ENCODE measurements at places on chromosomes 6 and 20.

- no peak for ATAC-seq
Measured at GRCh38 chr20:40606237-40606636, 82.8 kb downstream of the MAFB start.

- ATAC-seq = peak; percentile 92
Measured at GRCh38 chr20:2873010-2873746, at the start of gene PTPRA. TSS of gene PTPRA (plus strand) at chr20:2873481. CDS start at chr20:2964278, 90,797 bp downstream.

- ATAC-seq = peak; percentile 94
Measured at GRCh38 chr20:51639206-51639832, 96.8 kb upstream of the NFATC2 start.

DNA sequence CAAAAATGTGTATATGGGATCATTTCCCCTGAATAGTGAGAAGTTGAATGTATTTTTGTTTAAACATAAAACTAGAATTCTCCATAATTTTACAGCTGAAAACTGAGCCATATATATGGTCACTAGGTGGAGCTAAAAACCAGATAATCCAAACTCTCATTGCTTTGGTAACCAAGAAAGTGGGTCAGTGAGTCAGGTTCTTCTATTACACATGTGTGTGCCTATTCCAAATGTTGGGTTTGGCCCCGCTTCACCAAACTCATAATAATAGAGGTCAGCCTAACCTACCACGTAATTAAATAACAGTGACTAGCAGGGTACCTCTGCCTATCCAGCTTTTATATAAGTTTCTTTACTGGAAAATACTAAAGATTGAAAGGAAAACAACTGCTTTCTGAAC, 19.3 kb upstream of the RNGTT start:
- ATAC-seq = peak; percentile 95

DNA sequence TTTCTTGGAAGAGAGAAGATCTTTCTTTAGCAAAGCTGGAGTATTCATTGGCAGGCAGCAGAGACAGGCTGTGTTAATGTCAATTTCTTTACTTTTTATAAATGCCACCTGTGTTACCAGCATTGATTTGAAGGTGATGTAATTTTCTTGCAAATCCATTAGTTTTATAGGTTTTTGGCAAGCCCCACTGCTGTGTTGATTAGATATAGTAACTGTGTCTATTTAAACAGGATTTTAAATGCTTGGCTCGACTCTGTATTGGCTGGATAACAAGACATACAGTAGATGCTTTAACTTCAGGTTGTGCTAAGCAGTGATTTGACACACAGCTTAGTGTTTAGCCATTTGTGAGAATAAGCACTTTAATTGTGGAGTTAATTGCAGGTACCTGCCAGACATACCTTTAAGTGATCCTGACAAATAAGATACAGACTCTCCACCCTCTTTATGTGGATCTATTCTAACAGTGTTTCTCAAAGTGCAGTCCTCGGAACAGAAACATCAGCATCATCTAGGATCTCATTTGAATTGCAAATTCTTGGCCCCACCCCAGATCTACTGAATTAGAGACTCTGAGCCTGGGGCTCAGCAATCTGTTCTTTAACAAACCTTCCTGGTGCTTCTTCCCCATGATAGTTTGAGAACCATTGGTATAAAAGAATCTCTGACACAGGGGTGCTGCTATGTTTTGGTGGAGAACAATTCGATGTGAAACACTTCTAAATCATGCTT, 397.5 kb downstream of the HDGFL1 start:
- ATAC-seq = no peak

GRCh38 chr6:15490242-15491100, 172.4 kb downstream of the DTNBP1 start:
- ATAC-seq = no peak

DNA sequence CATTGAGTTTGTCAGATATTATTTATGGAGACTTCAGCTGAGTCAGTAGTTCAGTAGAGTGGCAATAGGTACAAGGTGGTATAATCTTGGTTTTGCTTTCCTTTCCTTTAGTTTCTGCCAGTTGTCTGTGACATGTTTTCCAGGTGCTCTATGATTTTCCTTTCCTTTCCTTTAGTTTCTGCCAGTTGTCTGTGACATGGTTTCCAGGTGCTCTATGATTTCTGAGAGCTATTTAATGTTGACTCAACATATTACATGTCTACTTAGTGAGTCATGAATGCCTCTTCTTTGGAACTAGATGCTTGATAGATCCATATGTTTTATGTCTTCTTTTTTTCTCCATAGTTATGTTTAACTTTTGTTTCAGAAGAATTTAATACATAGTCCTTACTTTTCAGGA, 186.4 kb upstream of the DEFB112 start:
- no peak for ATAC-seq

GRCh38 chr6:127484212-127484863, 25.1 kb upstream of the KIAA0408 start:
- ATAC-seq = peak; percentile 67

DNA sequence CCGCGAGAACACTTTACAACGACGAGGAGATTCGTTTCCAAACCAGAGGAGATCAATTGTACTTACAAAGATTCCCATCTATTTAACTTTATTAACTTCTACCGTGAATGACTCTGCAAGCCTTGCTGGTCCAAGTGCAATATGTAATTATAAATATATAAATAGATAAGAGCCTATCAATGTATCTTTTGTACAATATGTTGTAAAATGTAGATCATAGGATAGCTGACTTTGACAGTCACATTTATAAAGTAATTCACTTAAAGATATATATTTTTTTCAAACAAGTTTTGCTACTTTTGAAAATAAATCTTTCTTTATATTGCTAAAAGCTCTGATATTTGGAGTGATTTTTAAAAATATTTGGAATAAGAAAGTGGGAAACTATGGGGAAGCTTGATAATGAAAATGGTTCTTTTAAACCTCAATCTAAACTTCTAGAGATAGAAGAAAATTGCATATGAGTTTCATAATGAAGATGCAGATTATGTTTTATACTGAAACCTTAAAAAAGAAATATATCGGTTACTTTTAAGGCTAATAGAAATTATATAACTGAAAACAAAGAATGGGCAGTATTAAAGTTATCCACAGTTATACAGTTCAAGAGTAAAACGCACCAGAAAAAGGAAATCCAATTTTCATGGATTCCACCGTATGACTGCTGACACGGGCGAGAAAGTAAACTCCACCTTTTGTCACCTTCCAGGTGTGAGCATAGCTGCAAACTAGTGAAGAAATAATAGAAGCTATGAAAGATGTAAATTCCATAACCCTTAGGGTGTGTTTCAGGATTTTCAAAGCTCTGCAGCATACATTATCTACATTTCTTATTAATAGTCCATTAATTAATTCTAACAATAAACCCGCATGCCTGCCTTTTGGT, 3.3 kb downstream of the TCF21 start:
- no peak for ATAC-seq

- ATAC-seq = no peak
Measured at GRCh38 chr6:1110164-1110563, 201.7 kb upstream of the FOXQ1 start.

DNA sequence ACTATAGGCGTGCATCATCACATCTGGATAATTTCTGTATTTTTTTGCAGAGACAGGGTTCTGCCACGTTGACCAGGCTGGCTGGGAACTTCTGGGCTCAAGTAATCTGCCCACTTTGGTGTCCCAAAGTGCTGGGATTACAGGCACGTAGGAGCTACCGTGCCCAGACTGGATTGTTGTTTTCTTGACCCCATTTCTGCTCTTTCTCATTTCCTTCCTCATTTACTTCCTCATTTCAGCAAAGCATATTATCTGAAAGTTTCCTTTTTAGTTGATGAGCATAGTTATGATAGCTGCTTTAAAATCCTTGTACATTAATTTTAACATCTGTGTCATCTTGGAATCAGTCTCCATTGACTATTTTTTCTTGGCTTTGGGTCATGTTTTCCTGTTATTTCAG, 301.0 kb upstream of the RUNX2 start:
- no peak for ATAC-seq

DNA sequence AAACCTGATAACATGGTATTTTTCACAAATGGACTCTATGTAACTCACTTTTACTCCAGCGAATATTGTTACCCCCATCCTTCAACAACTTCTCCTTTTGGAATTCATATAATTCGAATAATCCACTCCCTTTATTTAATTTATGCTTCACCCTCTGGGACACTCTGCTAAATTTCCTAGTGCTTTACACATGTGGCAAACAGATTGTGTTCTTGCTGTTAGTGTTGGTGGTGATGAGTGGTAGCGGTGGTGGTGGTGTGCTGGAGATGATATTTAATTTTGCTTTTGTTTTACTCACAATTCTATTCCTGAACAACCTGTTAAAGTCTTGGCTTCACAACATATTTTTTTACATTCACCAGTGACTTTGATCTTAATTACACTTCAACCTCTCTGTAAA, 32.8 kb downstream of the HTR1B start:
- no peak for ATAC-seq
